ENCODE measurements at places on chromosomes 3 and 15.

DNA sequence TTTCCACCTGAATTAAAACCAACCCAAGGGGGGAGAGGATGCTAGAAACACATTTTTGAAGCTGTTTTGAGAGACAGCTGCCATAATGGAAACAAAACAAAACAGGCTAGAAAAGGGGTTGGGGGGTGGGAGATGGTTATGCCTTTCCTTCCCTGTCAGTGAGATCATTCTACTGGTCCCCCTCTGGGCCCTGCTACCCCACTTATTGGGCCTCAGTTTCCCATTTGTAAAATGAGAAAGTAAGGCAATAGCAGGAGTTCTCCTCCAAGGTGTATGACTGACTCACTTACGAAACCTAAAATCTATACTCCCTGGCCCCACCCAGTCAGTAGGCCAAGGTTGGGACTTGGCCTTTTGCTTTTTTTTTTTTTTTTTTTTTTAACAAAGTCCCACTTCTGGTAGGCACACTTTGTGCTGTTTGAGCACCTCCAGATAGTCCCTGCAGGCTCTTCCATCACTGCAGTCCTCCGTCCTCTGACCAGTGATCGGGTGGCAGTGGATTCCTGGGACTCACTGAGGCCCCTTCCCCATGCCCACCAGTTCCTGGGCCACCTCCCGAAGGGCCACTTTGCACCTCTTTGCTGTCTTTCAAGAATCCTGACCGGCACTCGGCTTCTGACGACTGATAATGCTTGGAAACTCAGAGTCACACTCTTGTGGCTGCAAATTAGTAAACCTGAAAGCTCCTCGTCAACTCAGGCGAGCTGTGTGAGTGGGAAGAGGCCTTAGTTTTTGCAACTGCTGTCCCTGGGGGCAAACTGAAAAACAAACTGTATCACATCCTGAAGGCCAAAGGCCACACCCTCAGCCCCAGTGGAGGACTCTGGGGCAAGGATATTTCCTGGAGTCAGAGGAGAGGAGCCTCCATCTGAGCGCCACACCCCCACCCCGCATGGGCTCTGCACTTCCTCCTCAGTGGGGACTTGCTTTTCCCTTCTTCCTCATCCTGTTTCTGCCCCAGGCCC is 6.7 kb upstream of the PSTPIP1 start:
- DNase-seq, result no peak

GRCh38 chr3:177538048-177538749 is 340.9 kb upstream of the TBL1XR1 start:
- DNase-seq, result no peak

DNA sequence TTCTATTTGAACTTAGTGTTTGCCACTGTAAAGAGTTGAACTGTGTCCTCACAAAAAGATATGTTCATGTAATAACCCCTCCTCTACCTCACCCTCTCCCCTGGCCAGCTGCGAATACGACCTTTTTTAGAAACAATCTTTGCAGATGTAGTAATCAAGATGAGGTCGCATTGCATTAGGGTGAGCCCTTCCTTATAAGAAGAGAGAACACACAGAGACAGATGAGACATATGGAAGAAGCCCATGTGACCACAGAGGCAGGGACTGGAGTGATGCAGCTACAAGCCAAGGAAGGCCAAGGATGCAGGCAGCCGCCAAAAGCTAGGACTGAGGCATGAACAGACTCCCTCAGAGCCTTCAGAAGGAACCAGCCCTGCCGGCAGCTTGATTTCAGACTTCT is 27.6 kb downstream of the GPR176 start:
- DNase-seq, result no peak

DNA sequence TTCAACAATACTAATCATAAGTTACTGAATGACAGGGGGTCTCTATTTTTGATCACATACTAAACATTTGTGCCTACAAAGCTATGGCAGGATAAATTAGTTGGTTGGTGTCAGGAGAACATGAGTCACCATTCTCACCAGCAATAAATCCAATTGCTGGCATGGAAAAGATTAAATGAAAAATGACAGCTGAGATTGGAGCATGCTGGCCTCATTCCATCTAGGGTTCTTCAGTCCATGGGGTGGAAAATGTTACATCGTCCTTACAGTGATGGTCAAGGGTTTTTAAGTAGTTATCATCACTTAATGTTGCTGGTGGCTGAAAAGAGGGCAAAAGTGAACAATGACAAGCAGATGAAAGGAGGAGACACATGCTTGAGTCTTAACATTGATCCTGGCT is 180.1 kb upstream of the BCL6 start:
- DNase-seq, result no peak

DNA sequence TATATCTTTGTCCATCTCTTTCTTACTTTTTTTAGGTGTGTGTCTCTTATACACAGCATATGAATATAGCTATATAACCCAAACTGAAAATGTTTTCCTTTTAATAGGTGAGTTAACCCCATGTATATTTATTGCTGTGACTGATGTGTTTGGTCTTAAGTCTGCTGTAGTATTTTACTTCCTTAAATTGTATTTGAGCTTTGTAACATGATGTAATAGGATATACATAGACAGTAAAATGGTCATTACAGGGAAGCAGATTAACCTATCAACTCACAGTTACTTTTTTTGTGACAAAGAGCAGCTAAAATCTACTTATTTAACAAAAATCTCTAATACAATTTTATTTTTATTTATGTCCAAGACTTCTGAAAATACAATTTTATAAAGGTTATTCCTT is 51.8 kb upstream of the CDAN1 start:
- no peak for DNase-seq

DNA sequence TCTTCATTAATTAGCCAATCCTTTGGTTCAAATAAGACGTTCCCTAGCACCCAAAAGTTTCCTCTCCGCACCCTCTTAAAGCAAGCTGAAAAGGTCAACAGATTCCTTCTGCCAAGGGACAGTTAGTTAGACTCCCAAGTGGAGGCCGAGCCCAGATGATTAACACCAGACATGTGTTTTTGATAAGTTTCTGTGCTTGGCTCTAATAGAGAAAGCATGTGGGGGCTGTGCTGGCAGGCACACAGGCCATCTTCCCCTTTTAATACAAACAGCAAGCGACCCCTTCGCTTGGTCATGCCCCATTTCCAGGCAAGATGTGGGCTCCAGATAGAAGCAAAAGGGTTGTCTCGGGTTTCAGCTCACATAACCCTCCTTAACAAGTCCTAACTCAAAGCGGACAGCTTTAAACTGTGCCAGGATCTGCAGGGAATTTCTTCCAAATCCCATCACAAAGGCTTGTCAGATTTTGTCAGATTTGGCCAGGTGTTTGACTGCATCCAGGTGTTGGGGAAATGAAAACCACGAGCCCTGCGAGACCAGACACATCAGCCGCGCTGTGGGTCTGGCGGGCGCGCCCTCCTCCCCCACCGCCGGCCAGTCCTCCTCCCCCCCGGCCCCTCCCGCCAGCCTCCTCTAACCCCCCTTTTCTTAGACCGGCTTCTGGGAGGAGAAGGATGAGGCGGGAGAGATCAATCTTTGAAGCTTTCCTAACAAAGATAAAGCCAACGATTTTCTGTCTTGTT is 3.3 kb downstream of the HES1 start:
- DNase-seq, result no peak

- DNase-seq, result no peak
Measured at GRCh38 chr3:127820826-127821313, 1.4 kb downstream of the MGLL start.

DNA sequence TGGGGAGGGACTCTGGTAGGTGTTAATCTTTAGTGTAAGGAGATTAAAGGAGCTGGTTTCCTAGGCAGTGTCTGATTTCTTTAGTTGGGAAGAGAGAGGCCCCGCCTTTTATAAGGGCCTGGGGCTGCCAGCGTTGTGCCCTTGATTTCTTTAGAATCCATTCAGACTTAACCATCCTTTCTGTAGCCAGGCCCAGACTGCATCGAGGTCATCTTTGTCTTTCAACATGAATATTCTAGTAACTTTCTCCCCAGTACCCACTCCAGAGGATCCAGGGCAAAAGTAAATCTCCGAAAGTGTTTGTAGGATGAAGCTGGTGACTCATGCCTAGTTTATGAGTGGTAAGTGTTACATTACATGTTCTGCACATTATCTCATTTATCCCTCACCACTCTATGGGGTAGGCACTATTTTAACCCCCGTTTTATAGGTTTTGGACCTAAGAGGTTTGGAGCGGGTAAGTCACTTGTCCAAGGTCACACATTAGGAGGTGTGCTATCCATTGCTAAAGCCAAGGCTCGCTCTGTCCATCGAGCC is 11.8 kb upstream of the USP3 start:
- DNase-seq, result no peak

DNA sequence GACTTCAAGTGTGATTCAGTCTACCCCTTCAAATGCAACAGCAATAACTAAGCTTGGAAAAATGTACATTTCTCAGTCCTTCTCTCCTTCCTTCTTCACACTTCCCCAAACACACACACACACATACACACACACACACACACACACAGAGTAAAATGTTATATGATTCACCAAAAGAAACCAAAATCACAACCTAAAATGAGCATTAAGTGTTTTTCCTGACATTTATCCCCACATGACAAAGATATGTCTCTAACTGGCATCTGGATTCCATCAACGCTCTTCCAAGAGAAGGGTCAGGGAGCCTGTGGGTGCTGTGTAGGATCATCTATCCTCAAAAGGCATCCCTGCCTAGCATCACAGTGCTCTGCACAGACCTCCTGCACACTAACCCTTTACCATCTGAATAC is 21.0 kb downstream of the PDZRN3 start:
- DNase-seq, result no peak

GRCh38 chr3:101989578-101990200 is 140.4 kb downstream of the NFKBIZ start:
- DNase-seq, result no peak

- no peak for DNase-seq
Measured at GRCh38 chr3:115999613-116000012, 376.3 kb downstream of the GAP43 start.

GRCh38 chr15:90799639-90800170 is 68.7 kb upstream of the FURIN start:
- no peak for DNase-seq

- no peak for DNase-seq
Measured at GRCh38 chr15:39429898-39430357, 151.0 kb upstream of the THBS1 start.

DNA sequence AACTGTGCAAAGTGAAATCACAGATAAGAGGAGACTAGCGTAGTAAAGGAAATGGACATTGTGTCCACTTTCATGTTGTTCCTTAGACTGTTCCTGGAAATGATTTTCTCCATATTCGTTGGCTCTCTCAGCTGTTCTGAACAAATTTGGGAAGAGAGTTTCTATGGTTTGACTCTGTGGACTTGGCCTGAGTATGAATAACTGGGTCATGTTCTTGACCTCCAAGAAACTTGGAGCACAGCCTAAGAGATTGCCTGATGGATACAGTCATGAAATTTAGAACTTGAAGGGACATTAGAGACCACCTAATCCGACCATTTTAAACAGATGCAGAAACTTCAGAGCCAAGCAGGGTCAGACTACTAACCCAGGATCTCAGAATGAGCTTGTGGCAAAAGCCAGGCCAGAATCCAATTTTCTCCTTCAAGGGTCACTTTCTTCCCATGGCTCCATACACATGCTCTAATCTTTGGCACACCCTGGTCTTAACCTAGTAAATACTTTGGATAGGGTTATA is 430.4 kb downstream of the RBMS3 start:
- DNase-seq, result no peak

DNA sequence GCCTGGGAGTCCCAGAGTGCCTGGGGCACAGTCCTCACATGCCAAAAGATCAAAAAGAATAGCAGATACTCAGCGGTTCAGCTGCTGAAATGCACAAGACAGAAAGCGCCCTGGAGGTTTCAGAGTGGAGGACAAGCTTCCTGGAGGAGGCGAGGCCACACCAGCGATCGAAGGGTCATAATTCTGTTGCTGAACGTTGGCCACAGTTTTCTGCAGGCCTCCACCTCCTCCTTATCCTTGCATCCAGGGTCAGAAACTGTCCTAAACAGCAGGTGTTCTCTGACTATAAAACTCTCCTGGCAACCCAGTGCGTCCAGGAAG is 220.3 kb upstream of the LINGO1 start:
- DNase-seq, result no peak

DNA sequence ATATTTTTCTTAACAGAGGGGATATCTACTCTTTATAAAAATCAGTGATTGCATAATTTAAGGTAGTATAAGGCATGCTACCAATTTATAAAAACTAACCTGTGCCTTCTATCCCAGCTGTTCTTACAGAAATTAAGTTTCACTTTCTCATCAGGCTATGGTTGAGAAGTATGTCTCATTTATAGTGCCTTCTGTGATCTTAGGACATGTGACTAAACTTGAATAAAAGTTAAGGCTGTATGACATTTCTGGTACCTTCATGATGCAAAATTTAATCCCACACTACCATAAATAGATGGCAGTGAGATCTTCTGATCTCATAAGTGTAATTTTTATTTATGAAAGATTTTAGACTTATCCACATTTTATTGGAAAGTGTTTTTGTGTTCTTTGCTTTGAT is 12.6 kb downstream of the TIPARP start:
- no peak for DNase-seq

DNA sequence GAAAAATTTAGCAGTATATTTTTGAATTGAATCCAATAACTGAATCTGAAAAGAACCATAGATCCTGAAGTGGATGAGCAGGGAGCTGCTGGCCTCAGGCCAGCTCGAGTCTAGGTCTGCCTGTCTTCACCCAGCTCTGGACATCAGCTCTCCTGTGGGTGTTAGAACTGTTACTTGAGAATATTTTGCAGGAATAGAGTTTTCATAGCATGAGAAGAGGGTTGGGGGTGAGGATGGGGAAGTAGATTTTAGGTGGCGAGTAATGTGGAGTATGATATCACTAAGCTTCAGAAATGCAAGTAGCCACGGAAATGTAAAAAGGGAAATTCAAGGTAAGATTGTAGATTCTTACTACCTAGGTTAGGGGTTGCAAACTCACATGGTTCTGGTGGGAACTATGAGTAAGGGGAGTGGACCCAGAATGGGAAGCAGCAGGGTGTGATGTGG is 6.2 kb downstream of the RAB8B start:
- DNase-seq, result no peak
